ENCODE measurements at places on chromosomes 12 and 14. TPM values are rescaled to one million over a fixed set of nuclear protein-coding genes. Genes with fewer than 3 reads are reported as not detected.
A peak's percentile ranks its signal among the peaks of the same experiment; 100 is the strongest.

Gene VAMP1
- 87.7 TPM for total RNA-seq

Gene DPY19L2
- not detected for total RNA-seq

Gene CIDEB
- total RNA-seq: 9.2 TPM

Gene CARMIL3
- 0.11 TPM for total RNA-seq

- no peaks in the 10 kb centered on the region for H3K27me3 ChIP-seq
- H3K36me3 ChIP-seq: no peaks in the 10 kb centered on the region
- H3K4me3 ChIP-seq: no peak overlapping the region
- no peak for DNase-seq
- H3K4me1 ChIP-seq: no peaks in the 10 kb centered on the region
- no peak overlapping the region for H3K27ac ChIP-seq
These were observed 340.0 kb downstream of the TRHDE start for GRCh38 chr12:72612171-72612570.

GRCh38 chr12:122886851-122887818 lies 8.8 kb downstream of the VPS37B start:
- no peaks in the 10 kb centered on the region for H3K36me3 ChIP-seq
- H3K27me3 ChIP-seq: no peaks in the 10 kb centered on the region
- peak overlapping the region; percentile 39 for H3K4me3 ChIP-seq
- no peak overlapping the region for H3K27ac ChIP-seq
- no peak for DNase-seq
- H3K4me1 ChIP-seq: peaks cover 61% of the 10 kb centered on the region

DNA sequence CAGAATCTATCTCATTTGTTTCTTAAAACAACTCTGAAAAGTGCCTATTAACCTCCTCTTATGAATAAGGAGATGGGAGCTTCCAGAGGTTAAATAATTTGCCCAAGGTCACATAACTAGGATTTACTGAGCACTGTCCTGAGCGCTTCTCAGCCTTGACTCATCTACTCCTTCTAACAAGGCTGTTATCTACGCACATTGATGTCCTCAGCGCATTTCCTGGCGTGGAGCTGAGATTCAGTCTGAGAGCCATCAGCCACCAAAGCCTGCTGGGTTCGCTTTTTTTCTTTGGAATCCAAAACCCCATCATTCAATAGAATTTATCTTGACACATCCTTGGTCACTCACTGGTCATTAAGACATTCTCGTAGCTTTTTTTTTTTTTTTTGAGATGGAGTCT lies 29.3 kb downstream of the AK7 start:
- no peak overlapping the region for H3K4me3 ChIP-seq
- no peak overlapping the region for H3K27ac ChIP-seq
- no peaks in the 10 kb centered on the region for H3K36me3 ChIP-seq
- no peak for DNase-seq

- no peaks in the 10 kb centered on the region for H3K27me3 ChIP-seq
- no peak overlapping the region for H3K4me3 ChIP-seq
- H3K27ac ChIP-seq: no peak overlapping the region
These were observed 38.2 kb downstream of the RAD52 start for GRCh38 chr12:911191-911826.

DNA sequence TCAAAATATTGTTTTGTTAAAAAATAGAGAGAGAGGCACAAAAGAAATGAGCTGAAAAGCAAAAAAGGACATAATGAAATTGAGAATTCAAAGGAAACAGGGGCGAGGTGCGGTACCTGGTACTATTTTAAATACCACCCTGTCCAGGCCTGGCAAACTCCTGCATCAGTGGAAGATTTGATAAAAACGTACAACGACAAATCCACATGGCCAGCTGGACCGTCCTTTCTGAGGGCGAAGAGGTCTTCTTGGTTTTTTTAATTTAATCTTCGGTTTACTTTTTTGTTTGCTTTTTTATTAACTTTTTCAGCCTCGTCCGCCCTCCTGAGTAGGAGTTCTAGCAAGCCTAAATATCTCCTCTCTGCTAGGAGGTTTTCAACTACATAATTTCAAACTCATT lies 11.9 kb downstream of the BCL11B start:
- H3K36me3 ChIP-seq: peaks cover 66% of the 10 kb centered on the region
- DNase-seq: no peak
- H3K4me1 ChIP-seq: peaks cover 93% of the 10 kb centered on the region

DNA sequence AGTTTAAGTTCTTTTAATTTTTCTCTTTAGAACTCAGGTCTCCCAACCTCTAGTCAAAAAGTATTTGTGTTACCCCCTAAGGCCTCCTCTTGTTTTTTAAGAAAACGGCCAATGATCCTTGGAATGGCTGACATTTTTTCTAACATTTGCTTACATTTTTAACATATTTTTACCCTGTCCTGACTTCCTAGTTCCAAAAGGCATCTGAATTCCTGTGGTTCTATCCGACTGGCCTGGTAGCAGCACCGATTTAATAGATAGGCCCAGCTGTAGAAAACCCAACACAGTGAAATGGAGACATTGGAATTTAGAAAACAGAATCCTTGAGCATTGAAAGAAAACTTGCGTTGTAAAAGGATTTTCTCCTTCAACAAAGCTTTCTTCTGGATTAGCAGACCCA lies 134.7 kb upstream of the GSC start:
- DNase-seq: no peak
- H3K4me1 ChIP-seq: no peaks in the 10 kb centered on the region
- no peak overlapping the region for H3K27ac ChIP-seq
- no peak overlapping the region for H3K4me3 ChIP-seq
- H3K27me3 ChIP-seq: peaks cover 5% of the 10 kb centered on the region
- H3K36me3 ChIP-seq: no peaks in the 10 kb centered on the region

DNA sequence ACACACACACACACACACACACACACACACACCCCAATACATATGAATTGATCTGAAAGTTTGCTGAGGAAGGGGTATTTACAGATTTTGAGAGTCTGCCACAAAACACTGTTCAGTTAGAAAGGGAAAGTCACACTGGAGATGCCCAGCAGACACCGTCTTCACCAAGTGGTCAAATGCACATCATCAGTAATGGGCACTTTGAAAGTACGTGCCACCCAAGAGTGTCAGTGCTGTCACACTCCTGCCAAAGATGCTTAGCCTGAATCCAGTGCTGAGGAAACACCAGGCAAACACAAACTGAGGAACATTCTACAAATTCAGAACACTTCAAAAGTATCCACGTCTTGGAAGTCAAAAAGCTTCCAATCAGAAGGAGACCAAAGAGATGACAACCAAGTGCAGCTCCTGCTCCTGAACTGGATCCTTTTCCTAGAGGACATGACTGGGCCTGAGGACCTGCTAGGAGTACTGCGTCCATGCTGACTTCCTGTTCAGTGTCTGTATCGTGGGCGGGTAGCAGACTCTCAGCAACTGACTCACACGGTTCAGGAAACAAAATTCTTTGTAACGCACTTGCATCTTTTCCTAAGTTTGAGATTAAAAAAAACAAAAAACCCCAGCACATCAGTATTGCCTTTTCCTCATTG lies 18.6 kb downstream of the PSMC1 start:
- no peak overlapping the region for H3K27ac ChIP-seq
- peaks cover 59% of the 10 kb centered on the region for H3K36me3 ChIP-seq
- DNase-seq: no peak
- H3K4me1 ChIP-seq: peaks cover 13% of the 10 kb centered on the region
- no peak overlapping the region for H3K4me3 ChIP-seq

DNA sequence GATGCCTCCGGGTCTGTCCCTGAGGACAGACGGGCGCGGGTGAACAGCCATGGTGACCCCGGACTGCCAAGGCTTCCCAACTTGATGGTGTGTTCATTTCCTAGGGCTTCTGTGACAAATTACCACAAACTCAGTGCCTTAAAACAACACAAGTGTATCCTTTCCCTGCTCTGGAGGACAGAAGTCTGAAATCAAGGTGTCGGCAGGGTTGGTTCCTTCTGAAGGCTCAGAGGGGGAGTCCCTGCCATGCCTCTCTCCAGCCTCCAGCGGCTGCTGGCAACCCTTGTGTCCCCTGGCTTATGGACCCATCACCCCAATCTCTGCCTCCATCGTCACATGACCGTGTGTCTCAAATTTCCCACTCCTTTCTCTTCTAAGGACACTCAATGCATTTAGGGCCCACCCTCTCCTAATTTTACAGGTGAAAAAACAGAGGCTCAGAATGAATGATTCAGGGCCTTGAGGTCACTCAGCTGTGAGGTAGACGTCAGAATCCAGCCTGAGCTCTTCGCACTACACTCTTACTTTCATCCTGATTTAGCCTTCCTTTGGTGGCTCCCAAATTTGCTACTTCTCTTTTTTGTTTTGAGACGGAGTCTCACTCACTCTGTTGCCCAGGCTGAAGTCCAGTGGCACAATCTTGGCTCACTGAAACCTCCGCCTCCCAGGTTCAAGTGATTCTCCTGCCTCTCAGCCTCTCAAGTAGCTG lies 45.4 kb downstream of the VCPKMT start:
- no peaks in the 10 kb centered on the region for H3K27me3 ChIP-seq
- no peak for DNase-seq
- H3K4me3 ChIP-seq: no peak overlapping the region
- H3K27ac ChIP-seq: no peak overlapping the region
- peaks cover 4% of the 10 kb centered on the region for H3K4me1 ChIP-seq

DNA sequence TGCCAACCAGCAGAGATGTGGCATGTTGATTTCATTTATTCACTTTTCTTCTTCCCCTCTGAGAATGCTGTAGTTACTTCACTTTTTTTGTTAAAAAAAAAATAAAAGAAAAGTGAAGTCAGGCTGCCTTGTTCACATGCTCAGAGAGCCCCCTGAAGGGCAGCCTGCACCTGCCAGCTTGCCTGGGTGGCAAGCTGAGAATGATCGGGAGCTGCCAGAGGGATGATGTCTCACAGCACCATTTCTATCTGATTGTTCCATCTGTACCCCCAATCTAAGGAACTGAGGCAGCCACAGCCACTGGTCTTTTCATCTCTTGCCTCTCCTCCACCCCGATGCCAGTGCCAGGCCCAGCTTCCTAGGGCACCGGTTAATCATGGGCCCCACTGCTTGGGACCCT lies 118.2 kb downstream of the TSPAN9 start:
- peaks cover 5% of the 10 kb centered on the region for H3K4me1 ChIP-seq
- no peak overlapping the region for H3K27ac ChIP-seq
- no peaks in the 10 kb centered on the region for H3K36me3 ChIP-seq
- DNase-seq: no peak
- no peak overlapping the region for H3K4me3 ChIP-seq

- H3K4me3 ChIP-seq: no peak overlapping the region
- no peak overlapping the region for H3K27ac ChIP-seq
- H3K4me1 ChIP-seq: no peaks in the 10 kb centered on the region
These were observed 1035.9 kb downstream of the TRHDE start for GRCh38 chr12:73308079-73308478.

- DNase-seq: no peak
- no peaks in the 10 kb centered on the region for H3K36me3 ChIP-seq
- H3K4me3 ChIP-seq: no peak overlapping the region
- H3K4me1 ChIP-seq: no peaks in the 10 kb centered on the region
These were observed 79.7 kb downstream of the FGD4 start for GRCh38 chr12:32478858-32479725.

GRCh38 chr12:10215436-10215835 lies 2.8 kb downstream of the GABARAPL1 start:
- H3K36me3 ChIP-seq: peaks cover 12% of the 10 kb centered on the region
- no peaks in the 10 kb centered on the region for H3K27me3 ChIP-seq
- no peak overlapping the region for H3K27ac ChIP-seq
- peaks cover 31% of the 10 kb centered on the region for H3K4me1 ChIP-seq
- H3K4me3 ChIP-seq: no peak overlapping the region

DNA sequence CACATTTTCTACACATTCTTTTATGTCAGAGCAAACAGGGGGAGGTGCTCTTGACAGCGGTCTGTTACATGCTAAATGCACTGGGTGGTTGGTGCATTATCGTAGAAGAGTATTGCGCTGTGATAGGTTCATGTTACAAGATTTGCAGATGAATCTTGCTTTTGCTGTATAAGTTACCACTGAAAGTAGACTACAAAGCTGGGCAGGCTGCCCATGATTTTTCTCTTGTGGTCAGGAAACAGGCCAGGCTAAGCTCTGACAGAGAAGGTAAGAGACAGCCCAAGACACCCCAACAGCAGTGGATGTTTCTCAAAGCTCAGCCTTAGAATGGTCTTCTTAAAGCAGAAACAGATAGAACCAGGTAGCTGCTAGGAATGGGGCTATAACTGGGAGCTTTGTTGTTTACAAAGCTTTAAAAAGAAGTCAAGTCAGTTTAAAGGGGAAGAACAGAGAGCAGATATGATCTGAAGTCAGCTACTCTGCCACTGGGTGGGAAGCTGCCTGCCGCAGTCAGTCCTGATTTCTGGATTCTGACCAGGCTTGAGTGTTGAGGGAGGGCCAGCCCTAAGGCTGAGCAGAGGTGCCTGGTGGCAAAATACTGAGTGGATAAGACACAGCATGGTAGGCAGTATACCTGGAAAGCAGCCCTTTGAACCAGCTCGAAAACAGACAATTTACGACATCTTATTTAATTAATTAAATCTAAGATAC lies 9.4 kb downstream of the KCNA1 start:
- no peaks in the 10 kb centered on the region for H3K36me3 ChIP-seq
- H3K4me1 ChIP-seq: no peaks in the 10 kb centered on the region
- no peak overlapping the region for H3K4me3 ChIP-seq
- no peak overlapping the region for H3K27ac ChIP-seq
- peaks cover 23% of the 10 kb centered on the region for H3K27me3 ChIP-seq
- DNase-seq: no peak
